Activated CD8-positive, alpha-beta T cell treated with anti-CD3 and anti-CD28 coated beads, Interleukin-2, amount 10 ng/mL, durations not matched to agents 7 days and 5 days (primary cell): ENCODE measurements at places on chromosomes 3 and 15. TPM values are rescaled to one million over a fixed set of nuclear protein-coding genes. Genes with fewer than 3 reads are reported as not detected.

PDZRN3 gene
- not detected for total RNA-seq

C3orf20 gene
- 0.11 TPM for total RNA-seq

TRPM1 gene
- total RNA-seq: not detected

RTP3 gene
- total RNA-seq: not detected

SLC9A9 gene
- total RNA-seq: 7.4 TPM

GRM2 gene
- 1.1 TPM for total RNA-seq

CNTN4 gene
- not detected for total RNA-seq

GRCh38 chr3:187400756-187401155 lies 32.6 kb downstream of the RTP4 start:
- H3K4me3 ChIP-seq: no peak overlapping the region
- DNase-seq: no peak
- H3K27me3 ChIP-seq: peaks cover 30% of the 10 kb centered on the region
- no peaks in the 10 kb centered on the region for H3K36me3 ChIP-seq
- H3K4me1 ChIP-seq: no peaks in the 10 kb centered on the region

DNA sequence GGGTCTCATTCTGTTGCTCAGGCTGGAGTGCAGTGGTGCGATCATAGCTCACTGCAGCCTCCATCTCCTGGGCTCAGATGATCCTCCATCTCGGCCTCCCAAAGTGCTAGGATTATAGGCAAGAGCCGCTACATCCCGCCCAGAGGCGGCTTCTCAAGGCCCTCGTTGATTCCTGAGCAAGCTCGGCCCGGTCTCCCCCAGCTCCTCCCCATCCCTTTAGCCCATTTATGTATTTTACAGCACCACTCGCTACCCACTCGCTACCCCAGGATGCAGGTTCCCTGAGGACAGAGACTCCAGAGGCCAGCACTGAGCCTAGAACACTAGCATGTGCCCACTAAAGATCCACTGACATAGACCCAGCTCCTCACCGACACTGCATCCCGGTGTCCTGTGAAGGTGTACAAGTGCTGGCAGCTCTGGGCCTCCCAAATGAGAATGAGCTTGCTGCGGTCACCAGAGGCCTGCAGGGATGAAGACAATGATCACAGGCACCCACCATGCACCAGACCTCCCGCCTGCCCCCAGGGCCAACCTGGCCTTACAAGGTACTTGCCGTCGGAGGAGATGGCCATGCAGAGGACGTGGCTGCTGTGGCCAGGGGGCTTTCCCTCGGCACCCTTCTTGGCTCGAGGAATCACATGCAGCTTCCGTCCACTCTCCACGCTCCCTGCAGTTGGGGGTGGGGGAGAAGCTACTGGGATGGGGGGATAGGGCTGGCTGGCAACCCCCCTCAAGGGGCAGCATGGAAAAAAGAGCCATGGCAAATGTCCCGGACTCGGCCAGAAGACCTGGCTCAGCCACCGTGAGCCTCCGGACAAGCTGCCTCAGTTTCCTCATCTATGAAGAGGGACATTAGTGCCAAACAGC lies 5.6 kb downstream of the RRP9 start:
- H3K36me3 ChIP-seq: peaks cover 41% of the 10 kb centered on the region
- H3K4me1 ChIP-seq: peaks cover 35% of the 10 kb centered on the region
- DNase-seq: no peak

GRCh38 chr15:70212963-70213315 lies 115.2 kb upstream of the TLE3 start:
- H3K27me3 ChIP-seq: peaks cover 21% of the 10 kb centered on the region
- no peak overlapping the region for H3K4me3 ChIP-seq
- H3K36me3 ChIP-seq: no peaks in the 10 kb centered on the region
- no peaks in the 10 kb centered on the region for H3K4me1 ChIP-seq
- H3K27ac ChIP-seq: no peak overlapping the region
- no peak for DNase-seq

DNA sequence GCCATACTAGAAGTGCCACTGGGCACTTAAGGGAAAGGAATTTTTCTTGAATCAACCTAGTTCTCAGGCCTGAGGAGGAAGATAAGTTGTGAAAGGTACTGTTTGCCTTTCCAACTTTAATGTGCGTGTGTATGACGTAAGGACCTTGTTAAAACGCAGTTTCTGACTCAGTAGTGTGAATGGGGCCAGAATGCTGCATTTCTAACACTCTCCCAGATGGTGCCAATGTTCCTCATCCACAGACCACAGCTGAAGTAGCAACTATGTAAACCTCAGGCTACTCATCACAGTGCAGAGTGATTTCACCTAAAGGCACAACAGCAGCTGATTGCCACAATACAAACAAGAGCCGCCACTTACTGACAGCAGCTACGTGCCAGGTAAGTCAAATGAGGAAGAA lies 103.6 kb downstream of the OTOL1 start:
- no peaks in the 10 kb centered on the region for H3K36me3 ChIP-seq
- no peaks in the 10 kb centered on the region for H3K27me3 ChIP-seq
- DNase-seq: no peak
- no peak overlapping the region for H3K4me3 ChIP-seq
- no peaks in the 10 kb centered on the region for H3K4me1 ChIP-seq

DNA sequence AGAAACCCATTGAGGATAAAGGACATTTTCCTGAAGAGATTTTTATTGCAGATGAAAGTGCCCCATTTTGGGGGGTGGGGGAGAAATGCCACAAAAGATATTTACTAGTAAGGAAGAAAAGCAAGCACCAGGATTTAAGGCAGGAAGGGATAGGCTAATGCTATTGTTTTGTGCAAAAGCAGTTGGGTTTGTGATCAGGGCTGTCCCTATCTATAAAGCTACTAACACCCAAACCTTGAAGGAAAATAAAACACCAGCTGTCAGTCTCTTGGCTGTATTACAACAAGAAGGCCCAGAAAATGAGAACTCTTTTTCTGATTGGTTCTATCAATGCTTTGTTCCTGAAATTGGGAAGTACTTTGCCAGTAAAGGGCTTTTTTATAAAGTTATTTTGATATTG lies 56.0 kb downstream of the CD200 start:
- peaks cover 16% of the 10 kb centered on the region for H3K4me1 ChIP-seq
- DNase-seq: no peak
- H3K36me3 ChIP-seq: peaks cover 6% of the 10 kb centered on the region

DNA sequence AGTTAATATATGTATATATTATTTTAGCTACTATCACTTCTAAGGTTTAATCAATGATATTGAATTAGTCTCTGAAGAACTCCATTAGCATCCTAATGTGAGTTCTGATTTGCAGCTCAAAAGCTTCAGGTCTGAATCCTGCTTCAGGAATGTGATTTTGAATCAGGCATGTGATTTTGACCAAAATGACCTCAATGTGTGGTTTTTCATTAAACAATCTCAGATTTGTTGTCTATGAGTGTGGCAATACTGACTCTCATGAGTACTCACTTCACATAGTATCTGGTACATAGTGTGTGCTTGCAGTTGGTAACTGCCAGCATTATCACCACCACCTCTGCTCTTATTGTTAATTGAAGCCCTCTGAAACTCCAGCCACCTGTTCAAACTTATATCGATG lies 251.0 kb downstream of the KCNH8 start:
- H3K27ac ChIP-seq: no peak overlapping the region
- H3K36me3 ChIP-seq: no peaks in the 10 kb centered on the region
- no peaks in the 10 kb centered on the region for H3K4me1 ChIP-seq
- H3K27me3 ChIP-seq: no peaks in the 10 kb centered on the region
